ENCODE measurements at places on chromosomes 2 and 18.

DNA sequence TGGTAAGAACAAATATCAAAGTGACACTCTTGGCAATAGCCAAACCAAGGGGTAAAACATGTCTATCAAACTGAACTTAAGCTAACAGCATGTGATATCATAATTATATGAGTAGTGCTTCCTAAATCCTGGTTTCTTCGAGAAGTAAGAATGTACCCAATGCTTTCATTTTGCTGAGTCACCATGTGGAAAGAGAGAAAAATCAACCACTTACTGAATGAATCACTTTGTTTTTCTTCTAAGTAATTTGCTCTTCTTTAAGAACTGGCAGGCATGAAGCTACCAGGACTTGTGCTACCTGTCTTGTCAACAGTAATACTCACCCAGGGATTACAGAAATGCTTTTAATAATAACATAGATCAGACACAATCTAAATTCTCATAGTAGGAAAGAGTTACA lies 19.0 kb upstream of the DUSP19 start:
- no peak for DNase-seq

GRCh38 chr2:99397266-99397920 lies 60.2 kb downstream of the EIF5B start:
- no peak for DNase-seq

- DNase-seq: no peak
Measured at GRCh38 chr2:168729455-168729854, 73.0 kb upstream of the NOSTRIN start.

- DNase-seq: no peak
Measured at GRCh38 chr2:104888489-104889258, 34.8 kb downstream of the POU3F3 start.

DNA sequence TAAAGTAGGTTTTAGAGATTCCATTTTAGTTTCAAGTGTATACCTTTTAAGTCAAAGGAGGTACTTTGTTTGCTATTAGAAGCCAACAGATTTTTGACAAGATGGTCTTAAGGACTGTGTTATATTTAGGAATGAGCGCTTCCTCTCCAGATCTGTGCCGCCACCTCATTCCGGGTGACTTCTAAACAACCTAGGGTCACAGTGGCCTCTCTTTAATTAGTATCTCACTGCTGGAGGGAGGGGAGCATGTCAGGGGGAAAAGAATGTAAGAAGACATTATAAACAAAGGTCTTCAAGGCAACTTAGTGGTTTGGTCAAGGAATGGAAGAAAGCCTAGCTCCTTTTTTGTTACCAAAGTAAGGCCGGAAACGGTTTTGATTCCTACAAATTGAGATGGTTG lies 67.0 kb downstream of the RBMS1 start:
- no peak for DNase-seq

DNA sequence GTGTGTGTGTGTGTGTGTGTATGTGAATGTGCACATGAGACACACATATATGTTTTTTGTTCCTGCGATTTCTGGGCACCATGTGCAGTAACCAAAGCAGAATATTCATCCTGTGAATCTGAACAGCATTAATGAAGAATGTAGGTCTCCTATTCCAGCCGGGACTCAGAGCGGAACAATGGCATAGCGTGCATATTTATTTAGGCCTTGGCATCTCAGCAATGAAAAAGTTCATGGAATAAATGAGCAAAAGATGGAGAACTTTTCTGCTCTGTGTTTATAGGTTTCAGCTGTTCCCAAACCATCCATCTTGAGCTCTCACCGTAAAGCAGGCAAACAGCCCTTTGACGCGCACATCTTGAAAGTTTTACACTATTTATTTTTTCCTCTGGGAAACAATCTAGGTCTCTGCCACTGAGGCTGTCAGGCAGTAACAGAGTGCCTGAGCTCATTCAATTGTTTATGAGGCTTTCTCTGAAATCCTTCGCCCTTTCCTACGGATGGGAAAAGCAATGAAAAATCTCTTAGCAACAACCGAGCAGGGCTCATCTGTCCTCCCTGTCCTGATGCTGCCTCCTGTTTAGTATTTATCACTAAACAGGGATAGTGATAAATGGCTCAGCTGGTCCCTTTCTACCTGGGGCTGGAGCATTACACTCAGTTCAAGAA lies 146.2 kb upstream of the MSH6 start:
- no peak for DNase-seq

GRCh38 chr2:11869391-11869991 lies 123.1 kb downstream of the LPIN1 start:
- no peak for DNase-seq

- DNase-seq: no peak
Measured at GRCh38 chr2:158102446-158102845, 770 bp downstream of the UPP2 start.

DNA sequence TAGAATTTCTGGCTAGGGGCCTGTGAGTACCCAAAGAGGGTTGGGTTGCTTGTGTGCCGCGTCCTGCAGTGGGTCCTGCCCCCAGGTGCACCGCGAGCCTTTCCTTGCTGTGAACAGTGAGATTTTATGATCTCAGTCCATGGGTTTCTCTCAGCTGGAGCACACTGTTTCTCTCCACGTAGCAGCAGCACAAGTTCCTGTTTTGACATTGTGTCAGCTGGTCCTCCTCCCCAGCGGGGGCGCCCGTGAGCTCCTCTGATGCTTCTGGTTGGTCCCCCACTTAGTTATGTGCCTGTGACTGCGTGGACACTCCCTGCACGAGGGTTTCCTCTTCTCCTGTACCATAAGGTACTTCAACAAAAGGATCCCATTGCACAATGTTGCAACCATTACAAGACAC lies 29.8 kb downstream of the TSHZ1 start:
- no peak for DNase-seq

GRCh38 chr2:153105829-153106578 lies 372.6 kb downstream of the RPRM start:
- DNase-seq: no peak

DNA sequence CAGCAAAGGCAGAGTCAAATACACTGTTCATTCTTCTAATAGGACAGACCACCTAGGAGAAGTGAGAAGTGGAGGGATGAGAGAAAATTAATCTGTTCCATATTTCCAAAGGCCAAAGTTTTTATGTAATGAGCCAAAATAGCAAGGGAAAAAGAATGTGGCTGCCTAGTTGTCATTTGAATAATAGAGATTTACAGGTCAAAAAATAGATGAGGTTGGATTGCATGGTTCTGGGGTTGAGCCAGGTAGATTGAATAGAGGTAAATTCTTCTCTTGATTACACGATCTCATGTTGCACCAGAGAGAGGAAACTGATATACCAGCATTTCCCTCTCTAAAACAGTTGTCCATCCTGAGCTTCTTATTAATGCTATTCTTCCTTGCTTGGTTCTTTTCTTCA lies 325.8 kb downstream of the CCDC178 start:
- no peak for DNase-seq

DNA sequence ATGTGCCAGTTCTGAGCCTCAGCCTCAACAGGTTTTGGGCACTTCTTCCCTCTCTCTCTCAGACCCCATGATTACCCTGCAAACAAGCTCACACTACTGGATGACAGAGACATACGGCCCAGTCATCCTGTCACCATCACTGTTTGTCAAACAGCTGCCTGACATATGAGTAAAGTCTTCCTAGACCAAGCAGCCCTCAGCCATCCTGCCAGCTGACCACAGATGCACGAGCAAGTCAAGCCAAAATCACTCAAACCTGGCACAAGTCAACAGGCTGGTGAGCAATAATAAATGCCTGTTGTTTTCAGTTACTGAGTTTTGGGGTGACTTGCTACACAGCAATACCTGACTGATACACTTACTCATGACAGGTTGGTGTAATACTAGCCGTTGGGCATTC lies 75.5 kb upstream of the KLF7 start:
- no peak for DNase-seq

DNA sequence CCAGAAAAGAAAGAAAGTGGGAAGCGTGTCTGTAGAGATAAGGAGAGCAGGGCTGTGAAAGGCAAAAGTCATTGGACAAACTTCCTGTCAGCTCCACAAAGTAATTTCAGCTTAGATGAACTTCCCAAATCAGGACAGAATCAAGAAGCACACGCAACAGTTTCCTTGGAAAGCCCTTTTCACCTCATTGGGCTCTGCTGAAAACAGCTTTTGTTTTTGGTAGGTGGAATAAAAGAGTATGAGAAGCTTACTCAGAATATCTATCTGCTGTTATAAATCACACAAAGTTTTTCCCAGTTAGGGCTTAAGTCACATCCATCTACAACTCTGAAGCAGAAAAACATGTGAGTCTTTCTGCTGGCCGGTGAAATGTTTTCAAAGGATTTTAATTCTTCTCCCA lies 42.4 kb upstream of the EFEMP1 start:
- no peak for DNase-seq

- no peak for DNase-seq
Measured at GRCh38 chr2:161416708-161417437, 776 bp downstream of the TBR1 start.

DNA sequence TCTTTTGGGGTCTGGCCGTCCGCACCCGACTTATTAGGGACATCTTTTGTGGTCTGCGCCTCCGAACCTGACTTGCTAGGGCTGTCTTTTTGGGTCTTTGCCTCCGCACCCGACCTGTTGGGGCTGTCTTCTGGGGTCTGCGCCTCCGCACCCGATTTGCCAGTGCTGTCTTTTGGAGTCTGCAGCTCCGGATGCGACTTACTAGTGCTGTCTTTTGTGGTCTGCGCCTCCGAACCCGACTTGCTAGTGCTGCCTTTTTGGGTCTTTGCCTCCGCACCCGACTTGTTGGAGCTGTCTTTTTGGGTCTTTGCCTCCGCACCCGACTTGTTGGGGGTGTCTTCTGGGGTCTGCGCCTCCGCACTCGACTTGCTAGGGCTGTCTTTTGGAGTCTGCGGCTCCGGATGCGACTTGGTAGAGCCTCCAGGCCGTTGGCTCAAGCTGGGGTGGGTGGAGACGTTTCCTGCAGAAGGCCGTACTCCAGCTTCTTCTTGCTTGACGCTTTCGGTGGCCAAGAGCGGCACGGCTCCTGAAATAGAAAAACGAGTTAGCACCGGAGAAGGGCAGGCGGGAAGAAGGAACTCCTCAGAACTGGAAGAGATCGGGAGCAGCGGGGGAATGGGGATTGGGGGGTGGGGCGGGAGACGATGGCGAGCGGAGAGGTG lies 498 bp downstream of the TGOLN2 start:
- no peak for DNase-seq

- no peak for DNase-seq
Measured at GRCh38 chr2:226115832-226116200, 683.8 kb downstream of the IRS1 start.

DNA sequence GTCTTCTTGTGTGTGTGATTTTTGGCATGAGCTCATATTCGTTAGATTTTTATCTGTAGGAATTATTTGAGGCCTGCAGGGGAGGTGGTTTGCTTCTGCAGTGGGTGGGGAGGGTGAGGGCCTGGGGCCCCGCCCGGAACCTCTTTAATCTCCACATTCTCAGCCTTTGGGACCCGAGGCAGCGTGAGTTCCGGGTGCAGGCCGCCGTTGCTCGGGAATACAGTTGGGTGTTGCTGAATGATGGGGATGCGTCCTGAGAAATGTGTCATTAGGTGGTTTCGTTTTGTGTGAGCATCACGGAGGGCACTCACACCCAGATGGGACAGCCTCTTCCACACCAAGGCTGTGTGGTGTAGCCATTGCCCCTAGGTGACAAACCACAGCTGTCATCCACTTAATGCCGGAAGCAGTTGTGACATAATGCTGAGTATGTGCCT lies 13.7 kb upstream of the GAL3ST2 start:
- no peak for DNase-seq

- no peak for DNase-seq
Measured at GRCh38 chr2:231036131-231036530, 1.2 kb upstream of the C2orf72 start.

DNA sequence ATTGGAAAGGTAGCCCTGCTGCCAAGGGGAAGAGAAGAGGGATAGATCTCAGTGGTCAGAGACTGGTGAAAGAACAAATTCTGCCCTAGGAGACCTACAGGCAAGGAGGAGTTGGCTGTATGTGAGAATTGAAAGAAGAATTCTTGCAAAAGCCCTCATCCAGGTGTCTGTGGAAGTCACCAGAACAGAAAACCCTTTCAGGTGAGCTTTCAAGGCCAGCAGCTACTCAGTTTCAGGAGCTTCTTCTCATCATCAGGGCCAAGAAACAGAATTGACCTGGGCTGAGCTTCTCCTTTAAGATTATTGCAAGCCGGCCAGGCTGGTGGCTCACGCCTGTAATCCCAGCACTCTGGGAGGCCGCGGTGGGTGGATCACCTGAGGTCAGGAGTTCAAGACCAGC lies 110.2 kb downstream of the CDK15 start:
- DNase-seq: no peak

DNA sequence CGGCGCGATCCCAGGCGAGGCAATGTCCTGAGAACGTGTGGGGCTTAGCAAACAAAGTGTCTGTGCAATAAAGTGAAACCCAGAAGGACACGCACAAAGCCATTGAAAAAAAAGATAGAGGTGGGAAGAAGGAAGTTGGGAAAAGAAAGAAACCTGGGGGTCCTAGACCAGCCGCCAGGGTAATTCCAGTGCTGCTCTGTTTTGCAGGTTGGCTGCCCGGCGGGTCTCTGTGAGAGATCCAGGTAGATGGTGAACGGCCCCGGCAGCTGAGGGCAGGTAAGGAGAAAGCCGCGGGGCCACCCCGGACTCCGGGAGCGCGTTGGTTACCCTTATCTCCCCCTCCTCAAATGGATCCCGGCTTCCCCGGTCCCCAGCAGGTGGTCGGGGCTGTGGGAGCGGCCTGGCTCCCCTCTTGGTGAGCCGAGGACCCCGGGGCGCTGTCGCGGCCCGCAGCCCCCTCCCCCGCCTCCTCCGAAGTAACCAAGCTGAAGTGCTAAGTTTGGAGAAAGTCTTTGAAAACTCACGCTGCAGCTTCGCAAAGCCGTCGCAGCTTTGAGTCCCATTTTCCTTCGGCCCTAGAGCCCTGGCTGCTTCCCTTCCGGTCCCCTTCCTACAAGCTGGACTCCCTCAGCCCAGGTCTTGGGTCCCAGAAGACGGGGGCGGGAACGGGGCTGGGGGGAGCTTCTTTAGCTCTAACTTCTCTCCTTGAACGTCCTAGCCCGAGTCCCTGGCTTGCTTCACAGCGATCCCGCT lies 588 bp downstream of the OTX1 start:
- DNase-seq: no peak

- no peak for DNase-seq
Measured at GRCh38 chr2:104050656-104051242, 803.2 kb upstream of the POU3F3 start.

DNA sequence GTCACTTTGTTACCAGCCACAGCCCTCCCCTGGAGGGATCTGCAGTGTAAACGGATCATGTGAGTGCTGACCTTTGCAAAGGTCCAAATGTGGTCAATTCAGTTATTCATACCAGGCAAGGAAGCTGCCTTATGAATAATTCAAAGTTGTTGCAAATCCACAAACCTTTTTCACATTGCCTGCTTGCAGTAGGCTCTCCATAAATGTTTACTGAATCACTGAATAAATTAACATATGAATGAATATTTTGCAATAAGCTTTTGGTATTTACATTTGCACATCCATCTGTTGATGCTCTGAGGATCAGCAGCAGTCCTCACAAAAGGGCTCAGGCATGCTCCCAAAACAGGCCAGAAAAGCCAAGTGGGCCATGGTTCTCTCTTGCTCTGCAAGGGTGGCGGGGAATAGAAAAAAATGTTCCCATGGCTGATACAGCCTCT lies 156.8 kb downstream of the VAPA start:
- DNase-seq: no peak

GRCh38 chr2:44836916-44837315 lies 104.6 kb upstream of the SIX3 start:
- no peak for DNase-seq
